ENCODE measurements at places on chromosomes 5 and 9. TPM values are rescaled to one million over a fixed set of nuclear protein-coding genes. Genes with fewer than 3 reads are reported as not detected.

Gene ANKRD18A
- 1.8 TPM for total RNA-seq

DNA sequence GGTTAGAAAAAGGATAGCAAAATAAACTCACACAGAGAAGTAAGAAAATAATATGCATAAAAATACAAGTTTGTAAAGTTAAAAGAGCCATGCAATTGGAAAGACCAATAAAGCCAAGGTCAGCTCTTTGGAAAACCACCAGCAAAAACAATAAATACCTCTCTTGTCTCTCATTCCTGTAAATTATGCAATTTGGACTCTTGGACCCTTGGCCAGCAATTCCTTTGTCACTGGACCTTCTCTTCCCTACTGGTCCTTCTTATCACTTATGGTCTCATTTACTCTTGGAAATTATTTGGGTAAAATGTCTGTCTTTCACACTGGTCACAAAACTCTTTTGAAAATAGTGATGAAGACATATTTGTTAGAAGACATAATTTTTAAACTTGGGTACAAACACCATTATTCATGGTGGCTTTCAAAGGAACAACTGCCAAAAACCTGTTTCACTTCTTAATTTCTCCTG, 379.5 kb downstream of the TMEM232 start:
- no peak for DNase-seq
- no peaks in the 10 kb centered on the region for H3K4me1 ChIP-seq
- H3K27me3 ChIP-seq: no peaks in the 10 kb centered on the region
- no peaks in the 10 kb centered on the region for H3K36me3 ChIP-seq
- no peak overlapping the region for H3K4me3 ChIP-seq
- H3K27ac ChIP-seq: no peak overlapping the region

DNA sequence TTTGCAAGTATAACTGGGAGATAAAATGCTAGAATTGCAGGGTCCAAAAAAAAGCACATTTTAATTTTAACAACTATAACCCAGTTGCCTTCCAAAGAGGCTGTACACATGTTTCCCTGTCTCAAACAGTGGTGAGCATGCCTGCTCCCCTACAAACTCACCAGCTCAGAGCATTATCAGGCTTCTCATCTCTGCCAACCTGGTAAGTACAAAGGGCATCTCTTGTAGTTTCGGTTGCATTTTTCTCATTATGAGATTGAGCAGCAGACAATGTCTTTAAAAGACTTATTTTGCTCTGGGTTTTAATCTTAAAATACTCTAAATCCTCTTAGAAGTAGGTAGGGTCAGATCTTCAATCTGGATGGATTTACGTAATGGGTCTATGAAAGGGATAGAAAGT, 107.1 kb upstream of the MSX2 start:
- H3K36me3 ChIP-seq: no peaks in the 10 kb centered on the region
- no peak overlapping the region for H3K27ac ChIP-seq
- no peak for DNase-seq
- no peaks in the 10 kb centered on the region for H3K4me1 ChIP-seq
- H3K4me3 ChIP-seq: no peak overlapping the region

GRCh38 chr9:89863837-89864236, 259.0 kb downstream of the GADD45G start:
- H3K4me3 ChIP-seq: no peak overlapping the region
- no peak for DNase-seq
- H3K36me3 ChIP-seq: no peaks in the 10 kb centered on the region
- no peaks in the 10 kb centered on the region for H3K27me3 ChIP-seq
- H3K4me1 ChIP-seq: no peaks in the 10 kb centered on the region

GRCh38 chr5:35103637-35104299, 56.0 kb upstream of the AGXT2 start:
- H3K27ac ChIP-seq: no peak overlapping the region
- no peaks in the 10 kb centered on the region for H3K4me1 ChIP-seq
- H3K36me3 ChIP-seq: no peaks in the 10 kb centered on the region
- no peak for DNase-seq

Gene RNF180
- 45.4 TPM for total RNA-seq

Gene TEX48
- total RNA-seq: not detected

DNA sequence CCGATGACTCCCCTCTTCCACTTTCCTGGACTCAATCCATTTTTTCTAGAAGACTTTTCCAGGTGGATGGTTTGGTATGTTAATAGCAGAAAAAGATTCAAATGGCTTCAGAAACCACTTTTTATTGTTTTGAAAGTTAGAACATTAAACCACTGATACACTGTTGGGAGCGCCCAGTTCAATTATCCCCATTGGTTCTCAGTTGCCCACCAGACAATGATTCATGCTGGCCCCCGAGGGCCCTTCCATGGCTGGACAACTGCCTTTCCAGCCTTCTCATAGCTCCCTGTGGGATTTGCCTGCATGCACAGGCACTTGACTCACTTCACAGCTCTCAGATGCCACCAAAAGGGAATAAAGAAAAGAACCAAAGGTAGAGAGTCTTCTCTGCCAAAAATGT, 21.3 kb upstream of the ANKRD34B start:
- DNase-seq: no peak
- H3K4me1 ChIP-seq: no peaks in the 10 kb centered on the region
- H3K27ac ChIP-seq: no peak overlapping the region
- no peaks in the 10 kb centered on the region for H3K27me3 ChIP-seq
- H3K36me3 ChIP-seq: no peaks in the 10 kb centered on the region

All from uterus (tissue), 4 donors.